ENCODE measurements at places on chromosomes 2 and 18.

DNA sequence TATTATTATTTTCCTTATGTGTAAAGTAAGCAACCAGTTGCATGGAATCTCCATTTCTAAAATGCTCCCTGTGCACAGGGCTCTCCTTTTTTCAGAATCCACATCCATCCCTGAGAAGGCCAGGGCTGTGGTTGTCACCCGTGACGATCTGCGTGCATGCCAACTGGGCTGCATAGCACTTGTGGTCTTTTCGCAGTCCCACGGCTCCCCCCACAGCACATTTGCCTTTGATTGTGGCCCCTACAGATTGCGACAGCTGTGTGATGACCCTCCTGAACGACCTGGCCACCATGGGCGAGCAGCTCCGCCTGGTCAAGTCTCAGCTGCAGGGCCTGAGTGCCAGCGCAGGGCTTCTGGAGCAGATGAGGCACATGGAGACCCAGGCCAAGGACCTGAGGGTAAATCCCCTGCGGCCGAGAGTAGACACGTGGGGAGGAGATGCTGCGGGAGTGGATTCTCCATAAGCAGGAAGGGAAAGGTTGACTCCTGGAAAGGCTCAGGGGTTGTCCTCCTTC is 119.8 kb upstream of the TTC39C start:
- no peak for DNase-seq

GRCh38 chr18:79069717-79070151 is 540 bp downstream of the ATP9B start:
- no peak for DNase-seq

GRCh38 chr2:53646788-53647187 is 120.8 kb upstream of the CHAC2 start:
- no peak for DNase-seq

DNA sequence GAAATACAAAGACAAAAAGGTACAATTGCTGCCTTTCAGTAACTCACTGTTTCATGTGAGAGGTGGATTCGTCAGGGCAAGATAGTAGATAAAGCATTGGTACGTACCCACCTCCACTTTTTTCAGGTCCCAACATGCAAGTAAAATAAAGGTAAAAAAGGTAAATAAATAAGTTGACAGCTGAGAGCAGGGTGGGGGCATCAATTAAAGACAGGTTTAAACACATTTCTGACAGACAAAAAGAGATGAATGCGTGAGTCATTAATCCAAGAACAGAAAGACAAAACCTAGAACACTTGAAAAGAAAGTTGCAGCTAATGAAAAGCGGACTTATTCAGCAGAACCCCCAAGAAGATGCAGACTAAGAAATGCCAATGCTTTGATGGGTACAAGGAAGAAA is 979.6 kb upstream of the CDH2 start:
- peak; percentile 90 for DNase-seq

DNA sequence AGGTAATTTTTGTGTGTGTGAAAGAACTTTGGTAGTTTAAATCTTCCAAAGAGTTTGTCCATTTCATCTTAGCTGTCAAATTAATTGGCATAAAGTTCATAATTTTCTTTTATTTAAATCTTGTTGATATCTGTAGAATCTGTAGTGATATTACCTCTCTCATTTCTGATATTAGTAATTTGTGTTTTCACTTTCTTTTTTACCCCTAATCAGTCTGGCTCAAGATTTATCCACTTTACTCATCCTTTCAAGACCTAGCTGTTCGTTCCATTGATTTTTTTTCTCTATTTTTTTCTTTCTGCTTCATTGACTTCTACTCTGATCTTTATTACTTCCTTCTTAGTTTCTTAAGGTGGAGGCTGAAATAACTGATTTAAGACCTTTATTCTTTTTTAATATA is 142.5 kb upstream of the OTX1 start:
- DNase-seq, result no peak

- DNase-seq, result no peak
These were observed 149.0 kb upstream of the ZNF516 start for GRCh38 chr18:76643996-76644395.

GRCh38 chr2:156653675-156654074 is 217.5 kb downstream of the GPD2 start:
- DNase-seq, result peak; percentile 12

GRCh38 chr2:47520302-47520630 is 117.3 kb downstream of the MSH2 start:
- no peak for DNase-seq
